ENCODE measurements at places on chromosomes 13 and 19. TPM values are rescaled to one million over a fixed set of nuclear protein-coding genes. Genes with fewer than 3 reads are reported as not detected.
A peak's percentile ranks its signal among the peaks of the same experiment; 100 is the strongest.

The FRY gene
- total RNA-seq: 29.6 TPM

The SLC1A6 gene
- total RNA-seq: 6.7 TPM

DNA sequence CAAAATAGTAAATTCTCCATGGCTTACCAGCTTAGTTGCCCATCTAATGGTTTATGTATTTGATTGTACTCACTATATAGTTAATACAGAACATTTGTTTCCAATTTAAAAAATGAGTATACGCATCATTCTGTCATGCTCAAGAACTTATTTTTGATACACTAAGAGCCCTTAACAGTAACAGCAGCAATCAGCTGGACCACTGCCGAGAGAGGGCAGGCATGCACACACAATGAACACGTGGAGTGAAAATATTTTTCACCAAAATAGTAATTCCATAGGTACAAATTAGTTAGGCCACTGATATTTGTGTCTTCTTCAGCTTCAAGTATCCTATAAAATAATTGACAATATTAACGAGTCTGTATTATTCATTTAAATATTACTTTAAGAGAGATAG lies 109.9 kb downstream of the KLF12 start:
- DNase-seq: no peak

The ZNF836 gene
- 11.6 TPM for total RNA-seq

- no peak for DNase-seq
Observed at GRCh38 chr13:30493658-30494381, 28.1 kb upstream of the HMGB1 start.

The LGALS14 gene
- total RNA-seq: not detected

DNA sequence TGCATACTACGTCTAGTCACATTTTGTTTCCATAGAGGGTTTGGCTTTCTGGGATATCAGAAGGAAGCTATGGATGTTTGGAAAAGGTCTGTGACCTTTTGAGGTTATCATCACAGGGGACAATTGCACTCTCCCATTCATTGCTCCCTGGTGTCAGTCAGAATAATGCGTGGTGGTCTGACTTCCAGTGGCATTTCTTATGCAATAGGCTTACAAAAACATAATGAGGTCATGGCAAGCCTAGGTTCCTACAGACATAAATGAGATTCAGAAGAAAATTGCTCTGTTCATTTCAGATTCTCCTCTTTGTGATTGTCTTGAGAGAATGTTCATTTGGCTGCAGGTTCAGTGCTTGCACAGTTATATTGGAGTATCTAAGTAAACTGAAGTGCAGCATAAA lies 54.6 kb downstream of the ARHGAP35 start:
- no peak for DNase-seq

- no peak for DNase-seq
Observed at GRCh38 chr13:46738055-46738454, 58.9 kb downstream of the ESD start.

The B3GNT8 gene
- total RNA-seq: not detected

GRCh38 chr13:93774506-93774905 lies 547.9 kb downstream of the GPC6 start:
- DNase-seq: no peak

GRCh38 chr13:90838317-90838960 lies 509.0 kb upstream of the MIR17HG start:
- no peak for DNase-seq

DNA sequence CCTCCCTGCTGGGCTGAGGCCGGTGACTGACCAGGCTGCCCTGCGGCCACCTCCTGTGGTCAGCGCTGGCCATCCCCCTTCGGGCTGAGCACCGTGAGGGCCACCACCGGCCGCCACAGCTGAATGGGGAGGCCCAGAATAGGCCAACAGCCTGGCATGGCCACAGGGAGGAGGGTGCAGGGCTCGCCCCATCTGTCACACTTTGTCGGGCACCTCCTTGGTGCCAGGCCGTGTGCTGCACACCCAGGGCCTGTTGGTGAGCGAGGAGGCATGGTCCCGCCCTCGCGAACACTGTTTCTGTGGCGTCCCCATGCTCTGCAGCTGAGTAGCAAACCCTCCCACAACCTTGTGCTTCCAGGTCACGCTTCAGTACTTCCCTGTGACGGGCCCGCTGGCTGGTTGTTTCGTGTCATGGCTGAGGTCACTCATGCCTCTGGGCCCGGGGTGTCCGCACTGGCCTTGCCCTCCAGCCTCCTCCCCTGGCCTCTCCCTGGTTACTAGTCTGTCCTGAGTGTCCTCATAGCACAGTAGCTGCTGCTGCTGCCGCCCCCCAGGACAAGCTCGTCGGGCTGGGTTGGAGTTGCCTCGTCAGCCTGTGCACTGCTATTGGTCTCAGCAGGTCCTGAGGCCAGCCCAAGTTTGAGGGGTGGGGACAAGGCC lies 15.2 kb downstream of the EPN1 start:
- no peak for DNase-seq

DNA sequence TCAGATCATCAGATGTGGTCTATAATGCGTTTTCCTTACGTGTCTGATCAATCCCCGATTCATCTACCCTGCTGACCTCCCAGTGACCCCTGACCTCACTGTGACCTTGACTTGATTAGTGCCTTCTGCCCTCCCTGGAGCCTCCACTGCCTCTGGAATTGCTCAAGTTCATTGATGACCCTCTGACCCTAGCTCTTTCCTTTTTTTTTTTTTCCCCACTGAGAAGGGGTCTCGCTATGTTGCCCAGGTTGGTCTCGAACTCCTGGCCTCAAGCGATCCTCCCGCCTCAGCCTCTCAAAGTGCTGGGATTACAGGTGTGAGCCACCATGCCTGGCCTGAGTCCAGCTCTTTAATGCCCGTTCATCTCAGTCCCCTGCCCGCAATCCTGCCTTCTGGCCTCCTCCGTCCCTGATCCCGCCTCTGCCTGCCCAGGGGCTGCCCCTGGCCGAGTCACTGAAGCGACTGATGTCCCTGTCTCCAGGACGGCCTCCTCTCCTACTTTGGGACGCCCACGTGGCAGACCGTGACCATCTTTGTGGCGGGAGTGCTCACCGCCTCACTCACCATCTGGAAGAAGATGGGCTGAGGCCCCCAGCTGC lies 4.0 kb upstream of the FTL start:
- no peak for DNase-seq

- no peak for DNase-seq
Observed at GRCh38 chr13:51605698-51606097, 21.4 kb downstream of the WDFY2 start.

GRCh38 chr19:23957660-23958281 lies 43.1 kb downstream of the ZNF726 start:
- no peak for DNase-seq

DNA sequence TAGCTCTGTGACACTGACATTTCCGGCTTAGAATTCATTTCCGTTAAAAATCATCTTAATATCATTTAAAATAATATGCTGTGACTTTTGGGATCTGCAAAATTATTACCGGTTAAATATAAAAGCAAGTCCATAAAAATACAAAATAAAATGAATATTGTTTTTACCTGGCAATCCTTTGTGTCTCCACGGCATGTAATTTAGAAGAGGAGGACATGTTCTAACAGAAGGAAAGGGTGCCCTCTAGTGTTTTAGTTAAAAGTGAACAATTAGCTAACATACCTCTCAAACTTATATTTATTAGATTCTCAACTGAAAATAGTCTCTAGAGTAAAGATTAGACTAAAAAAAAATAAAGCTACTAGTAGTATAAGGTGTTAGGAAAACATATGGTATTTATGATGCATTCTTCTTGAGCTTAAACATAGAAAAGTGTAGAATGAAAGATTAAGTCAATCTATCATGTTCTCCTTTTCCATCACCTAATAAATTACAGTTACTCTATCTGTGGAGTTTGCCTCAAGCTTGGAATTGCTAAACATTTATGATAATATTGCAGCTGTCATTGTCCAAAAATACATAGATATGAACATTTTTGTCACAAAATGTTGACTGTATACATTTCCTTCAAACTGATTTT lies 676.7 kb upstream of the SPRY2 start:
- DNase-seq: peak; percentile 44

DNA sequence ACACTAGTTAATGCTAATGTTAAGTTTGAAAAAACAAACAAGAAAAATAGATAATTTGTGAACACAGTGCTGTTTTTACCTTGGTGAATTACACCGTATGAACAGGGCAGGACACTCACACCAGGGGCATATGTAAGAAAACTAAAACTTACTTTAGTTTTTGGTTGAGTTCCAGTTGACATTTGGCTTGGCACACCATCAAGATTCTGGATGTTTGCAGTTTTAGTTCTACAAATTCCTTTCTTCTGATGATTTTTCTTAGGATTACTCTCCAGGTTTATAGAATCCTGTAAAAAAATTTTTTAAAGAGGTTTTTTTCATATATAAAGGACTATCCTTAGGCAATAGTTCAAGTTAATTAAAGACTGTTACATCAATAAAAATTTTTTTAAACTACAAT lies 238.5 kb upstream of the STARD13 start:
- peak; percentile 87 for DNase-seq

GRCh38 chr19:48784527-48784926 lies 26.3 kb downstream of the BCAT2 start:
- DNase-seq: no peak

The KLK2 gene
- 9.6 TPM for total RNA-seq

DNA sequence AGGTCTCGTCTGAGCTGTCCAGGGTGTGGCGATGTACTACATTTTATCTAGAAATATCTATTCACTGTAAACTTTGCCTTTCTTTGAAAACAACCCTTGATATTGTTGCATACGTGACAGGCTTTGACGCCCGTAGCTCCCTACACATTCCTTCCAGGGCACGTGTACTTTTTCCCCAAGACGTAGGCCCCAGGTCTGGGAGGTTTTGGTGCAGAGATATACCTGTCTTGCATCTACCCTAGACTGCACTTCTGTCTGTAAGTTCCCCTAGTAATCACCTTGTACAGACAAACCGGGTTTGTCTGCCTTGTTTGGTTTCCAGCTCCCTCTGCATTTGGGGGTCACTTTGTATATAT lies 69.2 kb downstream of the ERICH6B start:
- DNase-seq: peak; percentile 5

- peak; percentile 26 for DNase-seq
Observed at GRCh38 chr19:43699506-43700394, 16.1 kb upstream of the IRGC start.

DNA sequence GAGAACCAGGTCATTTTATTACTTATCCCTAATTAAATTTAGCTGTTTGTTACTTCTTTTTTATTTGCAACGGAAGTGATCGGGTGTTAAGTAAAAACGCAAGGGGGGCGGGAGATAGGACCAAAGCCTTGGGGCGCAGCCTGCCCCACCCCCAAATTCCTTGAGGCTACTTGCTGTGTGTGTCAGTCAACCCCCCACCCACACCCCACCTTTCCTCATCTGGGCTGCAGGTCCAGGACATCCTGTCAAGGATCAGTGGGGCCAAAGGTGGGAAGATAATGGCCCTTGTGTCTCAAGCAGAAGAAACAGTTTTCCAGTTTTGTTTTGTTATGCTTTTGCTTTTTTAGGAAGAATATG lies 1.2 kb upstream of the FOXO1 start:
- DNase-seq: no peak

- DNase-seq: no peak
Observed at GRCh38 chr19:17929056-17929455, 3.8 kb upstream of the CCDC124 start.

The RXFP2 gene
- total RNA-seq: 0.24 TPM

GRCh38 chr13:74074723-74075122 lies 59.5 kb downstream of the KLF12 start:
- peak; percentile 43 for DNase-seq

- no peak for DNase-seq
Observed at GRCh38 chr19:10449037-10449436, 28.7 kb downstream of the PDE4A start.

- no peak for DNase-seq
Observed at GRCh38 chr13:80361883-80362327, 21.0 kb upstream of the SPRY2 start.

The CKAP2 gene
- 14.0 TPM for total RNA-seq

- DNase-seq: peak; percentile 91
Observed at GRCh38 chr13:86491121-86491520, 691.9 kb upstream of the SLITRK6 start.

DNA sequence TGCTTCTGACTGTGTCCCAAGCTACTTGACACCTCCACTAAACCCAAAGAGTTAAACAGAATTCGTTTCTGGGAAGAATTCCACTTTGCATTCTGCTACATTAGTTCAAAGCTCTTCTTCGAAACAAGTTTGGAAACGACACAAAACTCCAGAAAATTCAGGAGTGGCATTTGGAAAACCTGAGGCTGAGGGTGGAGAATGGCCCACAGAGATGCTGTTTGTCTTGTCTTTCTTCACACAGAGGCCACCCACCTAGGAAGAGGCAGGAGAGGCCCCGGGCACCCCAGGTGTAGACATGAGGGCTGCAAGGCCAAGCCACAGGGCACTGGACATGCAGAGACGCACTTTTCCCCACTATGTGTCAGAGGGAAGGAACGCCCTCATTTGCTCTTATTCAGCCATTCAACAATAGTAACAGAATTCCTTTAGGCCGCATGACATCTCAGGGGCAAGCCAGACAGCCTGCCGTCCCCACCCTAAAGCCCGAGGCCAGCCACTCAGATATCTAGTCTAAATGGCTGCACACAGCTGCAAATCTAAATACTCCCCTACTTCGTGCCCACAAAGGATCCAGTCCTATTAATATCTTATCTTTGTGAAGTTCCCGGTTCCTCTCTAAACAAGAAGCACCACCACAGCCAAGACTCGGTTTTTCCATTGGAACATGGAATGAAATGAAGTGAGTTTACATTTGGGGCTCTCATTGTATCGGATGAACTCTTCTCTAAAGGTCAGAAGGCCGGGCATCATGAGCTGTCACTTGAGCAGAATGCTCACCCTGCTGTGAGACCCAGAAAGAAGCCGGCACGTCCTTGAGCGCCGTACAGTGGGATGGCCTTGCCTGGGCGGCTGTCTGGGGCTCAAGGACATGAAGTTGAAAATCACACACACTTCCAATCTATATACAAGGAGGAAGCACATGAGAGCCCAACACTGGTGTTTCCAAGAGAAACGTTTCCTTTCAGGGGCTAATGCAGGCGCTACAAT lies 19.8 kb downstream of the COL4A1 start:
- DNase-seq: no peak

DNA sequence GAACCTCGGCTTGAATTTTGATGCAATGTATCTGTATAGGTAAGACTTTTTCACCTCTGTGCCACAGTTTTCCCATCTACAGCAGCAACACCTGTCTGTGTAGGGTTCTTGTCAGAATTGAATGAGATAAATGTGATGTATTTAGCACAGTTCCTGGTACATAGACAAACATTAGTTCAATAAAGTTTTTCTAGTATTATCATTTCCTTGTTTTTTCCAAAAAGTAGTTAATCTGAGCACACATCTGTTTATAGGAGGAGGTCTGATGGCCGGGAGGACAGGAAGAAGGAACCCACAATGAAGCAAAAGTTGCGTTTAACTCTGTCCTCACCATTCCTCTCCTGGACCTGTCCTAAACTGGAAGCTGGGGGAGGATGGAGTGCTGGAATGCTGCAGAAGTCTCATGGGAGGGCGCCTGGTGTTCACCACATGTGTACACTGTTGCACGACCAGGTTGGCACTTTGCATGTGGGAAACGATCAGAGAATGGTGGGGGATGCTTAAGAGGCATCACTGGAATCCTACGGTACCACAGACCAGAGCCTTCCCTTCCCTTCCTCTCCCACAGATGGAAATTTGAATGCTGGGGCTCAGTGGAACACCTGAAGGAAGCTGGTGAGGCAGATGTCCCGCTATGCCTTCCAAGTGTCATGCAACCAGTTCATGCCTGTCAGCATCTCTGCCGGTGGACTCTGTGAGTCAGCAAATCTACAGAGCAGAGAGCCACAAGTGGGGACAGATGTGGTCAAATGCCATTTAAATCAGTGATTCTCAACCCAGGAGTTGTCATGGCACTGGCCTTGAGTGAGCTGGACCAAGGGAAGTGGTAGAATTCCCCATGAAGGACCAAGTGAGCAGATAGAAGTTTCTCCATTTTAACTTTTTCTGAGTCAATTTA lies 315.6 kb downstream of the DLEU7 start:
- DNase-seq: no peak

The C13orf46 gene
- 0.48 TPM for total RNA-seq
